ENCODE measurements at places on chromosomes 1 and 21. TPM values are rescaled to one million over a fixed set of nuclear protein-coding genes. Genes with fewer than 3 reads are reported as not detected.

Gene C1orf141
- not detected for total RNA-seq

- no peaks in the 10 kb centered on the region for H3K27me3 ChIP-seq
- H3K27ac ChIP-seq, result no peak overlapping the region
- no peaks in the 10 kb centered on the region for H3K4me1 ChIP-seq
- H3K4me3 ChIP-seq, result no peak overlapping the region
- no peak for DNase-seq
Measured at GRCh38 chr1:68347415-68347814, 102.3 kb downstream of the RPE65 start.

GRCh38 chr1:154460695-154461260, 41.2 kb upstream of the TDRD10 start:
- no peaks in the 10 kb centered on the region for H3K27me3 ChIP-seq
- no peak overlapping the region for H3K27ac ChIP-seq
- DNase-seq, result no peak
- H3K4me3 ChIP-seq, result no peak overlapping the region

Gene SPRR2E
- total RNA-seq, result not detected

- H3K27ac ChIP-seq, result no peak overlapping the region
- H3K4me1 ChIP-seq, result no peaks in the 10 kb centered on the region
- no peak overlapping the region for H3K4me3 ChIP-seq
- H3K36me3 ChIP-seq, result no peaks in the 10 kb centered on the region
- no peaks in the 10 kb centered on the region for H3K27me3 ChIP-seq
- peak; percentile 15 for DNase-seq
Measured at GRCh38 chr1:29736582-29737188, 500.4 kb downstream of the PTPRU start.

GRCh38 chr1:15368888-15369287, 40.8 kb upstream of the EFHD2 start:
- no peak overlapping the region for H3K4me3 ChIP-seq
- no peak for DNase-seq
- no peaks in the 10 kb centered on the region for H3K36me3 ChIP-seq
- no peaks in the 10 kb centered on the region for H3K27me3 ChIP-seq

GRCh38 chr1:245807306-245807705, 652.5 kb downstream of the KIF26B start:
- H3K27me3 ChIP-seq, result no peaks in the 10 kb centered on the region
- no peak overlapping the region for H3K27ac ChIP-seq
- H3K36me3 ChIP-seq, result no peaks in the 10 kb centered on the region
- DNase-seq, result peak; percentile 11
- no peaks in the 10 kb centered on the region for H3K4me1 ChIP-seq

DNA sequence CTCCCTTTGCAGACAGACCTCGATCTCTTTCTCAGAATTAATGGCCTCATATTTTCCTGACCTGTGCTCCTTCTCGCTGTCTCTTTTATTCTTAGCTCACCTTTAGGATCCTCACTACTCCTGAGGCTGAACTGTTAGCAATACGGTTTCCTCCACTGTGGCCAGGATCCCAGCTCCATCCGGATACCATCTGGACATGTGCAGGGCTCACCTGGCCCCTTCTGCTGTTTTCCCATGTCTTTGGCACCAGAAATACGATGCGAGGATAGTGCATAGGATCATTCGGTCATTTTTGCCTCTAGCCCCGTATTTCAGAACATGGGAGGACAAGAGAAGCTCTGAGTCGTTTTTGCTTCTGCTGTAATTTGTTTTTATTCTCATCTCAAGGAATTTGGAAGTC, 108.5 kb upstream of the KIF26B start:
- H3K4me3 ChIP-seq, result no peak overlapping the region
- H3K27me3 ChIP-seq, result no peaks in the 10 kb centered on the region
- no peak for DNase-seq
- H3K27ac ChIP-seq, result peak overlapping the region; percentile 5
- no peaks in the 10 kb centered on the region for H3K4me1 ChIP-seq

DNA sequence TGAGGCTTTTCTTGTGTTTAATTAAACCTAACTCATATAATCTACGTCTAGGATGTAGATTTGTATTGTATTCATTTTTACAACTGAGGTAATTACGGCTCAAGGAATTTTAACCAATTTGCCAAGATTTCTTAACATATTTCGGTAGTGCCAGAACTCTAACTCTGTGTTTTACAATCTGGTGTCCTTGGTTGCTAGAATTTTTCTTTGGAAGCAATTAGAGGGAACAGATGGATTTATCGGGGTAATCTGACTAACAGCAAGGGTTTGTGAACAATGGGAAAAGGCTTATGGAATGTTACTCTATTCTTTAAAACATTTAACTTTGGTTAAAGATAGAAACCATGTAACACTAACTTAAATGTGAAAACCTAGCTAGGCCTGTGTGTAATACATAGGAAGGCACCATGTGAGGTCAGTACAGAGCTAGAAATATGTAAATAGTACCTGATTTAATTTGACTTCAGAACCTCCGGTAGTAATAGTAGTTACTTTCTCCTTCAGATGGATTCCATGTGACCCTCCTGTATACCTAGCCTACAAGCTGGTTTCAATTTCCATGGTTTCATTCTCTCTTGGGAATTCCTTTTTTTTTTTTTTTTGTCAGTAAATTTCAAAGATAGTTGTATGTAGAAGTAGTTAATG, 1.2 kb downstream of the MTF2 start:
- peak overlapping the region; percentile 81 for H3K27ac ChIP-seq
- peaks cover 17% of the 10 kb centered on the region for H3K4me1 ChIP-seq
- H3K27me3 ChIP-seq, result no peaks in the 10 kb centered on the region
- no peak for DNase-seq
- H3K4me3 ChIP-seq, result peak overlapping the region; percentile 91
- H3K36me3 ChIP-seq, result no peaks in the 10 kb centered on the region

GRCh38 chr1:239125893-239126292, 260.5 kb upstream of the CHRM3 start:
- no peaks in the 10 kb centered on the region for H3K27me3 ChIP-seq
- no peaks in the 10 kb centered on the region for H3K36me3 ChIP-seq
- DNase-seq, result no peak
- H3K27ac ChIP-seq, result no peak overlapping the region

DNA sequence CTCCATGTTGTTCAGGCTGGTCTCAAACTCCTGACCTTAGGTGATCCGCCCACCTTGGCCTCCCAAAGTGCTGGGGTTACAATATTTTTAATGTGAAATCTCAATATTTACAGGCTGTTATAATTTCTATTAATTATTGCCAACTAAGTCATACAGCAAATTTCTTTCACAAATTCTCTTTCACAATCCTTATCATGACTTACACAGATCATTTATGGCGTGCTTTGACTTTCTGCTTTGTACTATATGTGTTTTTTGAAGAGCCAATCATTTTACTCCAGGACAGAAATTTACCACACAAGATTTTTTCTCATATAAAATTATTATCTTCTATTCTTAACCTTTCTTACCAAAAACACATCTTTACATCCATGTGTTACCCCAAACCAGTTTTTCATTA, 1729.9 kb downstream of the NCAM2 start:
- H3K4me1 ChIP-seq, result no peaks in the 10 kb centered on the region
- no peak overlapping the region for H3K27ac ChIP-seq
- no peaks in the 10 kb centered on the region for H3K27me3 ChIP-seq
- no peaks in the 10 kb centered on the region for H3K36me3 ChIP-seq

Gene NTRK1
- total RNA-seq, result 0.59 TPM

Gene SMCP
- not detected for total RNA-seq

- H3K4me3 ChIP-seq, result no peak overlapping the region
- H3K36me3 ChIP-seq, result no peaks in the 10 kb centered on the region
- DNase-seq, result no peak
- H3K27me3 ChIP-seq, result peaks cover 37% of the 10 kb centered on the region
Measured at GRCh38 chr1:44412601-44413000, 7.5 kb downstream of the RNF220 start.

GRCh38 chr1:101081496-101082488, 56.2 kb upstream of the DPH5 start:
- H3K4me1 ChIP-seq, result no peaks in the 10 kb centered on the region
- H3K27me3 ChIP-seq, result no peaks in the 10 kb centered on the region
- no peaks in the 10 kb centered on the region for H3K36me3 ChIP-seq
- H3K4me3 ChIP-seq, result no peak overlapping the region
- DNase-seq, result no peak
- no peak overlapping the region for H3K27ac ChIP-seq

- peak overlapping the region; percentile 95 for H3K27ac ChIP-seq
- no peaks in the 10 kb centered on the region for H3K36me3 ChIP-seq
- DNase-seq, result no peak
- H3K4me1 ChIP-seq, result peaks cover 49% of the 10 kb centered on the region
- no peaks in the 10 kb centered on the region for H3K27me3 ChIP-seq
Measured at GRCh38 chr1:67747671-67748546, 62.9 kb downstream of the GADD45A start.

- no peaks in the 10 kb centered on the region for H3K4me1 ChIP-seq
- no peaks in the 10 kb centered on the region for H3K36me3 ChIP-seq
- H3K27me3 ChIP-seq, result no peaks in the 10 kb centered on the region
- no peak for DNase-seq
Measured at GRCh38 chr1:53634571-53634979, 104.4 kb downstream of the GLIS1 start.

GRCh38 chr1:169338617-169339016, 29.0 kb downstream of the NME7 start:
- no peak for DNase-seq
- peaks cover 20% of the 10 kb centered on the region for H3K4me1 ChIP-seq
- H3K36me3 ChIP-seq, result no peaks in the 10 kb centered on the region
- no peaks in the 10 kb centered on the region for H3K27me3 ChIP-seq
- H3K4me3 ChIP-seq, result no peak overlapping the region
- peak overlapping the region; percentile 71 for H3K27ac ChIP-seq

Gene CFAP107
- total RNA-seq, result not detected

DNA sequence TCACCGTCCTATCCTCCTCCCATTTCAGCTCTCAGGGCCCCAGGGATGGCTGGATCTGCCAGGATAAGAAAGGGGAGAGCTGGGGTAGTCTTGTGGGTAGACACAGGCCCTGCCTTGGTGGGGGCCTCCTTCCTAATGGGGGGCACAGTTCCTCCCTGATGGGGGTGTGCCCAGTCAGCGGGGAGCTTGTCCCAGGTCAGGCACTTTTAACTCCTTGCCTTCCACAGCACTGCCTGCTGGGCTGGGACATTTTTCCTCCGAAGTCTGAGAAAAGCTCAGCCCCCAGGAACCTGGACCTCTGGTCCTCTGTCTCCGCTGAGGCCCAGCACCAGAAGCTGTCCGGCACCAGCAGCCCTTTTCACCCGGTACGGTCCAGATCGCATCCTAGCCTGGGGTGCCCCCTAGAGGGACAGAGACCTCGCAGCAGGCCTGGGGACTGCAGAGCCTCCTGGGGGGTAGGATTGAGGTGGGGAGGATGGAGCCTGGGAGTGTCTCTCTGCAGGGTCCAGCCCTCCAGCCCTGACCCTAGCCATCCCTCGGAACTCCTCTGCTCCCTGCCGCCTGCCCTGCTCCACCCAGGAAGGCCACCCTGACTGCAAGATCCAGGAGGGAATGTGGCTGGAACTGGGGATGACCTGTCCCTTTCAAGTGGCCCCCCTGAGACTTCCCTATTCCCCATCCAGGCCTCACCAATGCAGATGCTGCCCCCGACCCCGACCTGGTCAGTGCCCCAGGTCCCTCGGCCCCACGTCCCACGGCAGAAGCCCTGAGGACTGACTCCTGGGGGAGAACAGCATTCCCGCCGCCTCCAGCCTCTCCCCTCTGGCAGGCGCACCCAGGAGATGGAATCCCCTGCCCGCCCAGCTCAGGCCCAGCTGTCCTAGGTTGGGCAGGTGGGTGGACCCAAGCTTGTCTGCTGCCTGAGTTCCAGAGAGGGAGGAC, 12.0 kb downstream of the MIIP start:
- H3K27me3 ChIP-seq, result no peaks in the 10 kb centered on the region
- DNase-seq, result peak; percentile 46
- peaks cover 10% of the 10 kb centered on the region for H3K4me1 ChIP-seq
- no peak overlapping the region for H3K4me3 ChIP-seq
- peaks cover 7% of the 10 kb centered on the region for H3K36me3 ChIP-seq

- no peaks in the 10 kb centered on the region for H3K36me3 ChIP-seq
- DNase-seq, result peak; percentile 12
- H3K27me3 ChIP-seq, result no peaks in the 10 kb centered on the region
- peaks cover 11% of the 10 kb centered on the region for H3K4me1 ChIP-seq
Measured at GRCh38 chr1:221961532-221962292, 219.8 kb upstream of the DUSP10 start.

DNA sequence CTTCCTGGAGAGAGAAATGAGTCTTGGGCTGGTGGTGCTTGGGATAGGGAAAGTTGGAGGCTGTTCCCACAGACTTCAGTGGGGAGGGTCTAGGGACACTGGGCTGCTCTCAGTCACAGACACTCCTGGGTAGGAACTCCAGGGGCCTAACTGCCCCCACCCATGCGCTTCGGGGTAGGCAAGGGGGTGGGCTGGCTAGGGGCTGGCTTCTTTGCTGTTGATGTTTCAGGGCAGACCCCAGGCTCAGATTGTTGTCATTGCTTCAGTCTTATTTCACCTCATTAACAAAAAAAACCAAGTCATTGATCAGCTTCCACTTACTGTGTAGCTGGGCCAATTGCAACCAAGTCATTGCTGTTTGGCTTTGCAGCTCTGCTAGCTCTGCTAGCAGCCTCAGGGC, 160.1 kb upstream of the CSF3R start:
- H3K36me3 ChIP-seq, result no peaks in the 10 kb centered on the region
- H3K27ac ChIP-seq, result no peak overlapping the region
- no peaks in the 10 kb centered on the region for H3K4me1 ChIP-seq
- no peak overlapping the region for H3K4me3 ChIP-seq

DNA sequence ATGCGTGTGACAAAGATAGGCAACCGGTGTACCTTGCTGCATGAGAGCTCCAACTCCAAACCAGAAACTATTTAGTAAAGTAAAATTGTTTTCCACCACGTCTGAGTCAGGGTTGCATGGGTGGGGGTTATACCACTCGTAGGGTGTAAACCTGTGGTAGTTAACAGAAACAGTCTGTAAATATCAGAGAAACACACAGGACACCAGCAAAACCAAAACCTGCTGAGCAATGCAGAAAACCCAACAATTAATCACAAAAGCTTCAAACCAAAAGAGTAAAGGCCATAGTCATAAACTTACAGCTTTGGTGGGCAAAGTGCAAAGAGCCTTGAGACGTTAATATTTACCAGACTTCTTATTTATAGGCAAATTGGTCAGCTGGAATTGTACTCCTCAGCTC, 282.7 kb downstream of the BACH1 start:
- no peak overlapping the region for H3K4me3 ChIP-seq
- H3K36me3 ChIP-seq, result no peaks in the 10 kb centered on the region
- no peak overlapping the region for H3K27ac ChIP-seq
- no peak for DNase-seq

DNA sequence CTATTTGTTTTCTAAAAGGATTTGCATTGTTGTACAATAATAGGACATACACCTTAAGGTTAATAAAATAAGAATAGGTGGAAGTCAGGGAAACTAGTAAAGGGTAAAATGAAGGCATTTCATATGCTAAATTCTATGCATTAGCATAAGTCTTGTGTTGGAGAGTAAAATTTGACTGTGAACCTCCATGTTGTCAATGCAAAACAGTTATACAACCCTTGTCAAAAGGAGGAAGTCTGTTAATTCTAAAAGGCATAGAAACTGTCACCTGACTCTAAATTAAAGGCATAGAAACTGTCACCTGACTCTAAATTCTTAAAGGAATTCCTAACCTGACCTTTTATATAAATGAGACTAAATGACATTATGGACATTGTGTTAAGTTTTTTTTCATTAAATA, 291.8 kb downstream of the OLFM3 start:
- H3K4me3 ChIP-seq, result no peak overlapping the region
- H3K27ac ChIP-seq, result no peak overlapping the region
- DNase-seq, result no peak
- no peaks in the 10 kb centered on the region for H3K27me3 ChIP-seq

GRCh38 chr21:17789656-17790055, 29.5 kb downstream of the C21orf91 start:
- no peak overlapping the region for H3K27ac ChIP-seq
- no peak for DNase-seq
- no peak overlapping the region for H3K4me3 ChIP-seq
- H3K36me3 ChIP-seq, result peaks cover 17% of the 10 kb centered on the region

Gene AMY1B
- total RNA-seq, result not detected

Gene PTPN7
- total RNA-seq, result 1.7 TPM

All from thyroid gland (tissue), 4 donors.